ENCODE measurements at places on chromosomes 1 and 21.

DNA sequence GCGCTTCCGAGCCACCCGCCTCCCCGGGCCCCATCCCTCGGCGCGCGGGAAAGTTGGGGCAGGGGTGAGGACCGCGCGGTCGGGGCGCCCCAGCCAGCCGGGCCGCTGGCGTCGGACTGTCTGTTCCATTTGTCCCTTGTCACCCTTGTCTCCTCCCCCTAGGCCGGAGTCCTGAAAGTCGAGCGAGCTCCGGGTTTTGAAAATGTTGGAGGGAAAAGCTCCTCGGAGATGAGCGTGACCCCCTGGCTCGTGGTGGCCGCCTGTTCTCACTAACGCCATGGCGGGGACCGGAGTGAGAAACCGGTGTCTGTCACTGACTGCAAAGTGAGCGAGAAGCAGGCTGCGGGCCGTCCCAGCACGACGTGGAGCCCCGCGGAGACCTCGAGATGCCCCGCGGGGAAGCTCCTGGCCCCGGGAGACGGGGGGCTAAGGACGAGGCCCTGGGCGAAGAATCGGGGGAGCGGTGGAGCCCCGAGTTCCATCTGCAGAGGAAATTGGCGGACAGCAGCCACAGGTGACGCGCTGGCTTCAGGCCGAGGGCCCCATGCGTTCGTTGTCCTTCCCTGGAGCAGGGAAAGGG lies 491 bp downstream of the PER3 start:
- peak overlapping the region; percentile 70 for H3K4me3 ChIP-seq
- H3K27ac ChIP-seq, result peak overlapping the region; percentile 97
- H3K27me3 ChIP-seq, result no peaks in the 10 kb centered on the region
- H3K4me1 ChIP-seq, result no peaks in the 10 kb centered on the region
- no peak for DNase-seq
- peaks cover 24% of the 10 kb centered on the region for H3K36me3 ChIP-seq

DNA sequence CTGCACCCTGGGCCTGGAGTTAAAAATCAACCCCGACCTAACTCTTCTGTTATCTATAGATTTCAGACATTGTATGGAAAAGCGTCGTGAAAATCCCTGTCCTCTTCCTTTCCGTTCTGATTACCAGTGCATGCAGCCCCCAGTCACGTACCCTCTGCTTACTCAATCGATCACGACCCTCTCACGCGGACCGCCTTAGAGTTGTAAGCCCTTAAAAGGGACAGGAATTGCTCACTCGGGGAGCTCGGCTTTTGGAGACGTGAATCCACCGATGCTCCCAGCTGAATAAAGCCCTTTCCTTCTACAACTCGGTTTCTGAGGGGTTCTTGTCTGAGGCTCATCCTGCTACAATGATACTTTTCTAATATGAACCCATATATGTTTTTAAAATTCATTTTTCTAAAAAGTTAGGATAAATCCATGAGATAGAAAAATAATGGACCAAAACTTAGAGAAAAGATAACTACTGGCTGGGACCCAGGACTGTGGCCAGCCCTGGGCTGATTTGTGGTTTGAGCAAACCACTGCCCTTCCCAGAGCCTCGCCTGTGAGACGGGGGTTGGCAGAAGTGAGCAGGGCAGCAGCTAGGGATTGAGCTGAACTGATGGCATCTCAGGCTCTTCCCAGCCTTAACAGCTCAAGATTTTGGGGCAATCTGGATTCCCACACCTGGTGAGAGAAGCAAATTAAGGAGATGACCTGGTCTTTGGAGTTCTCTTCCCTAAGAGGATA lies 5.0 kb downstream of the UQCRHL start:
- H3K4me3 ChIP-seq, result no peak overlapping the region
- no peaks in the 10 kb centered on the region for H3K27me3 ChIP-seq
- peaks cover 26% of the 10 kb centered on the region for H3K4me1 ChIP-seq
- no peak overlapping the region for H3K27ac ChIP-seq
- H3K36me3 ChIP-seq, result no peaks in the 10 kb centered on the region

GRCh38 chr1:219312967-219313366 lies 139.3 kb downstream of the LYPLAL1 start:
- no peak overlapping the region for H3K27ac ChIP-seq
- H3K4me3 ChIP-seq, result no peak overlapping the region
- H3K4me1 ChIP-seq, result no peaks in the 10 kb centered on the region
- no peak for DNase-seq
- no peaks in the 10 kb centered on the region for H3K36me3 ChIP-seq

GRCh38 chr1:37718901-37719571 lies 26.7 kb downstream of the CDCA8 start:
- no peaks in the 10 kb centered on the region for H3K36me3 ChIP-seq
- H3K27me3 ChIP-seq, result no peaks in the 10 kb centered on the region
- H3K4me3 ChIP-seq, result no peak overlapping the region
- no peak for DNase-seq

GRCh38 chr1:116376729-116377086 lies 3.7 kb downstream of the ATP1A1 start:
- no peaks in the 10 kb centered on the region for H3K27me3 ChIP-seq
- H3K4me1 ChIP-seq, result no peaks in the 10 kb centered on the region
- no peaks in the 10 kb centered on the region for H3K36me3 ChIP-seq

DNA sequence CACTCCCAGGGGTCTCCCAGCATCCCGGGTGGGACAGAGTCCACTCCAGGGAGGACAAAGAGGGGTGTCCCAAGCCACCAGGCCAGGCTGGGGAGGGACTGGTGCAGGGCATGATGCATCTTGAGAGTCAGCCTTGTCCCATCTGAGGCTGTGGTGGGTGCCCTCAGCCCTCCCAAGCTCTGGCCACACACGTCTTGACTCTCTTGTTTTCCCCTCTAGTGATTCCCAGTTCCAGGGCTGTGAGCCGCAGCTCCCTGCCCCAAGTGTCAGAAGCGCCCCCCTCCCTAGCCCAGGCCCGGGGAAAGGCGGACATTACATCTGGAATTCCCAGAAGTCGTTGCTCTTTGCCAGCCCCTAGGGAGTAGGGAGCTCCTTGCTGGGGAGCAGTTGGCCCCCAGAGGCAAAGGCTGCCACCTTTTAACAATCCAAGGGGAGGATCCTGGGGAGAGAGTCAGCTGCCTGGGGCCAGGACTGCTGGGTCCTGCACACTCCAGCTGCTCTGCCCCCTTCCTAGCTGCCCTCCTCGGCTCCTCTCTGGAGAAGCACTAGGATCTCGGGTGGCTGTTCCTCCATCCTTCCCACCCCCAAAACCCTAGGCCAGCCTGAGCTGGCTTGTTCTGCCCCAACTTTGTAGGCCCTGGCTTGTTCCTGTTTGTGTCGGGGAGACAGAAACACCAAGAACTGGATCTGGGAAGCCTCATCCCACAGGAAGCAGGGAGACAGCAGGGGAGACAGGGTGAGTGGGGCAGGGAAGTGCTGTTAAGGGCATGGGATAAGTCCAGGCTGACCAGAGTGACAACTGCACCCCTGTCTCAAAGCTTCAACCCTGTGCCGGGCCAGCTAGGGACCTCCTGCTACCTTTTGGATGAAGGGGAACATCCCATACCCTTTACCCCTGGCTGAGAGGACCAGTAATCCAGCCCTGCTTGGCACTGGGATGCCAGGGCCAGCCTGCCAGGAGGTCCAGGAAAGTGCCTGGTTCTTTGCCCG lies 3.2 kb upstream of the PTPN7 start:
- H3K27me3 ChIP-seq, result no peaks in the 10 kb centered on the region
- no peaks in the 10 kb centered on the region for H3K36me3 ChIP-seq
- no peak overlapping the region for H3K4me3 ChIP-seq
- H3K4me1 ChIP-seq, result no peaks in the 10 kb centered on the region
- no peak overlapping the region for H3K27ac ChIP-seq

- no peaks in the 10 kb centered on the region for H3K4me1 ChIP-seq
- H3K4me3 ChIP-seq, result no peak overlapping the region
- H3K36me3 ChIP-seq, result no peaks in the 10 kb centered on the region
- no peak overlapping the region for H3K27ac ChIP-seq
Measured at GRCh38 chr21:18522181-18522972, 118.8 kb upstream of the TMPRSS15 start.

- H3K4me1 ChIP-seq, result no peaks in the 10 kb centered on the region
- no peak overlapping the region for H3K4me3 ChIP-seq
- H3K27ac ChIP-seq, result no peak overlapping the region
- no peaks in the 10 kb centered on the region for H3K36me3 ChIP-seq
- H3K27me3 ChIP-seq, result no peaks in the 10 kb centered on the region
Measured at GRCh38 chr1:214843281-214843680, 239.3 kb upstream of the KCNK2 start.

DNA sequence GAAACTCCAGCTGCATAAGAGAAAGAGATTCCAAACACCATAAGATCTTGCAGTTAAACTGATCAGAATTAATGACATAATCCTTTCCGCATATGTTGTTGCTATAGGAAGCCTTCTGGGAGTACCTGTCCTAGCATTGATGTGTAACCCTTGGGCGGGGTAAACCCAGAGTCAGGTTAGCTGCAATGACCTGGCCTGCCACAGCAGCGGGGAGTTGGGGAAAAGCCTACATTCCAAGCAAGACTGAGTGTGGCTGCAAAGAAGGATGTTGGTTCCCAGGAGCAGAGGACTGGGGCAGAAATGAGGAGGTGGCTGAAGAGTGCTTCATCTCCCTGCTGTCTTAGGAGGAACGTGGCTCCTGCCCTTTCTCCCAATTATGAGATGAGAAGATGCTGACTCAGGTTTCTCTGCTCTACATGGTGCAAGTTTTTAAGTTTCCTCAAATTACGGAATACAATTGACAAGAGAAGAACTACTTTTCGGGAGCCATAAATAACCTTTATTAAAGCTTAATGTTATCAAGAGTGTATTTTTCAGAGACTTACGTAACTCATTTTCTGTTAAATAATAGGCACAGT lies 142.1 kb downstream of the RYR2 start:
- H3K27me3 ChIP-seq, result no peaks in the 10 kb centered on the region
- DNase-seq, result no peak
- no peak overlapping the region for H3K27ac ChIP-seq

- no peak for DNase-seq
- no peaks in the 10 kb centered on the region for H3K4me1 ChIP-seq
Measured at GRCh38 chr1:58487002-58487401, 59.5 kb downstream of the OMA1 start.

GRCh38 chr1:70140343-70140742 lies 65.0 kb downstream of the LRRC40 start:
- H3K27ac ChIP-seq, result no peak overlapping the region
- no peaks in the 10 kb centered on the region for H3K27me3 ChIP-seq
- DNase-seq, result no peak
- H3K4me3 ChIP-seq, result no peak overlapping the region

DNA sequence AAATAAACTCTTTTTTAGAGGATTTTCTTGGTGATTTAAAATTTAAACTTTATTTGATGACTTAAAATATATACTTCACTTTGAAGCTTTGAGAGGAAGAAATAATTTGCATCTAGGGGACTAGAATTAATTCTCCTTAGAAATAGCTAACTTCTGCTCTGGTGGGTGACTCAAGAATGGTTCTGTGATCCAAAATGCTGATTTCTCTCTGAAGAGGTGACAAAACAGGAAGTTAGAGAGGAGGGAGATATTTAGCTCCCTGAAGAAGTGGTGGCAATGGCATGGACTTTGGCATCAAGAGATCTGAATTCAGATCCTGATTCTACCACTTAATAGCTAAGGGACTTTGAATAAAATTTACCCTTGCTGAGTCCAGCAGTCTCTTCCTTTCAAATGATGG lies 125.8 kb upstream of the ATP1B1 start:
- DNase-seq, result no peak
- H3K36me3 ChIP-seq, result no peaks in the 10 kb centered on the region
- H3K4me1 ChIP-seq, result no peaks in the 10 kb centered on the region
- no peaks in the 10 kb centered on the region for H3K27me3 ChIP-seq
- H3K27ac ChIP-seq, result no peak overlapping the region
- H3K4me3 ChIP-seq, result no peak overlapping the region

All from right atrium auricular region (tissue), 2 donors.